ENCODE measurements at places on chromosomes 3 and 15.

GRCh38 chr15:51621155-51621765 is 1.3 kb downstream of the DMXL2 start:
- DNase-seq = no peak

DNA sequence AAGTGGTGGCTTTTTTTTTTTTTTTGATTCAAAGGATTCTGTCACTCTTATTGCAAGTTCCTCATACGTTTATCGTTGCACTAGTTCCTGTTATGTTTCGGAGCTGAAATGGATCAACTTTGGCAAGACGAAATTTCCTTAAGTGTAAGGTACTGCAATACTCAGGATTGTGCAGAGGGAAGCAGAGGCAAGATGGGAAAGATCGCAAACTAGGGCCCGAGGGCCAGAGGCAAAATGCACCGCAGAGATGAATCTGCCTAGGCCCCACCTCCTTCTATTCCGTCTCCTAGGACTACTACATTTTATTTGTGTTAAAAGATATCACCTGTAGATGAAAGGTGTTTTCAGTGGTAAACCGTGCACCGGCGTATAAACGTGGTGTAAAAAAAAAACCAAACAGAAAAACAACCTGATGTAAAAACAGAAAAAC is 331 bp downstream of the RNU6-1 start:
- DNase-seq = no peak

DNA sequence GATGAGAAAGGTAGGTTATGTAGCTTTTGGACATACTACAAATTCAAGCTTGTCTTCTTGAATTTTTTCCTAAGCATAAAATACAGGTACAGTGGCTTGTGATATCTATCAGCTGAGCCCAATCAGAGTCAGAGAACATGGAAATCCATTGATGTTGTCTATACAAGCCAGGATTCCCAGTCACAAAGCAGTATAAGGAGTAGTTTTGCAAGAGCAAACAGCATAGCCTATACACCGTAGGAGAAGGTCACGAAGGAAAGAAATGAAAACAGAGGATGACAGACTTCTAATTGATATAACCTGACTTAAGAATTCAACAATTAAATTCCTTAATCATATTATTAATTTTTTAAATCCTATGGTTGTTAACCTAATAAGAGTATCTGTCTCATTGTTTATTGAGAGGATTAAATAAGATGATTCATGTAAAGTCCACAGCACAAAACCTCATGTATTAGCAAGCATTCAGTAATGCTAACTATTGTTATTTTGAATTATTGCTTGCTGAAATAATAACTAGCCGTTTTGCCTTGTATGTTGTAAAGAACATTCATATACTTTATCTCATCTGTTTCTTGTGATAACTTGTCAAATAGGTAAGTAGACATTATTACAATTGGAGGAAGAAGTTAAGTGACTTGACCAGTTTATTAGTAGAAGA is 276.6 kb upstream of the ZPLD1 start:
- DNase-seq = no peak

GRCh38 chr3:67947808-67948508 is 293.5 kb upstream of the SUCLG2 start:
- no peak for DNase-seq

GRCh38 chr3:5035692-5036391 is 56.6 kb downstream of the BHLHE40 start:
- DNase-seq = no peak

- DNase-seq = no peak
Measured at GRCh38 chr3:49803465-49804140, 542 bp downstream of the INKA1 start.

- DNase-seq = peak; percentile 80
Measured at GRCh38 chr3:66115858-66116654, 77.3 kb upstream of the MAGI1 start.

- DNase-seq = no peak
Measured at GRCh38 chr3:194370753-194371152, 1.2 kb upstream of the LRRC15 start.

DNA sequence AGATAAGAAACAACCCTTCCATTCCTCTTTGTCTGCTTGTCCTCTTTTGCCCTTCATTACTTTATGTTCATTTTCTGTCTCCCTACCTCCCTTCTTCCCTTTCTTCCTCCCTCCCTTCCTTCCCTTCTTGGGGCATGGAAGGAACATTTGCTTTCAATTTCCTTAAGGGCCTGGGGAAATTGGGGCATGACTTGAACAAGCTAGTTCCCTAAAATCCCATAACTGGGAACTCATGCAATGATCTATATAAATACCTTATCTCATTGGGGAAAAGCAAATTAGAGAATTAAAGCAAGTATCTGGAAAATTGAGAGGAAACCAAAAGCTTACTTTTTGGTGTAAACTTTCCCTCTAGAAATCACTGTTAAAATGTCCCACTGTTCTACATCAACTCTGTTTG is 35.7 kb downstream of the BOC start:
- DNase-seq = no peak

DNA sequence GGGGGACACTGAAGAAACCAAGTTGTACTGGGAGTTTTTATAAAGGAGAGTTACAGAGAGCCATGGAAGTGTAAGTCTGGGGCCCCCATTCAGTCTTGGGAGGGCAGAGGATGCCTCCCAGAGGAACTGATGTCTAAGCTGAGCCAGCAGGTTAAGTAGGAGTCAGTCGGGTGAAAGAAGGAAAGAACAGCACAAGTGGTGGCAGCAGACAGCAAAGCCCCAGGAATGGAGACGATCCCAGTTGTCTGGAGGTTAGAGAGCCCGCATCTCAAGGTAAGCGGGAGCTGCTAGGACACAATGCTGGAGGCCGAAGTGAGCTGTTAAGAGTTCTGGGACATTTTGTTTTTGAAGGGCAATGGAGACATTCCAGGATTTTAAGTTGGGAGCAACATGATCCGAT is 88.8 kb downstream of the TAMM41 start:
- no peak for DNase-seq

- no peak for DNase-seq
Measured at GRCh38 chr3:29978036-29978435, 628.4 kb upstream of the TGFBR2 start.

GRCh38 chr15:49235446-49236124 is 65.5 kb downstream of the GALK2 start:
- peak; percentile 86 for DNase-seq

DNA sequence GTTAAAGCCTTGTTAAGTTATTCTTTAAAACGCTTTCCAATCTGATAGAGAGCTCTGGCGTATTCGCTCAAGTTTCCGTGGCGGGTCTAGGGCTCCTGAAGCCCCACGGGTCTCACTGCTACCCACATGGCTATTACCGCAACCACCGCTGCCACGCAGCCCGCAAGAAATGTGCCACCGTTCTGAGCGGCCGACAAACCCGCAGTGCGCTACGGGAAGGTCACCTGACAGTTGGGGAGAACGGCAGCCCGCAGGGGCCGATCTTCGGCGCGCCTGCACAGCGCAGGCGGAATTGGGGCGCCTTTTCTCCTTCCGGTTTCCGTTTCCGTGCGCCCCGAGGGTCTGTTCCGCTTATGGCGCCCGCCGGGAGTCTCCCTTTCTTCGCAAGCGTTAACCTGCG is 76.6 kb upstream of the SNRPN start:
- no peak for DNase-seq

DNA sequence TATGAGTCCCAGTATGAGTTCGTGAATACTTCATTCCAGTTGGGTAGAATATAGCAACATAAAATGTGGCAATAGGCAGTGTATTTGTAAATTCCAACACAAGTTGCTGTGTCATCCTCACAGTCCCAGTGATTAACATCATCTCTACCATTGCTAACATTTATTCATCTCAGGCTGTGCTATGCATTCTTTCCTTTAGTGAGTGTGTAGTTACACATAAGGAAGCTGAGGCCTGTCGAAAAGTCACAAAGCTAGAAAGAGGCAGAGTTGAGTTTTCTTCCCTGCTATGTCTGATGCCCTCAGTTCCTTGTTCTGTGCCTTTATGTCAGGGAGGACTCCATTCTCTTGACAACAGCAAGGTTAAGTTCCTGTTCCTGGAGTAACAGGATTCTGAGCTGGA is 96.4 kb downstream of the FNDC3B start:
- peak; percentile 66 for DNase-seq

- no peak for DNase-seq
Measured at GRCh38 chr3:126983276-126983652, 349 bp downstream of the PLXNA1 start.

GRCh38 chr3:32325201-32325600 is 66.5 kb upstream of the CMTM7 start:
- no peak for DNase-seq

GRCh38 chr3:69144631-69145245 is 22.3 kb upstream of the LMOD3 start:
- DNase-seq = no peak

DNA sequence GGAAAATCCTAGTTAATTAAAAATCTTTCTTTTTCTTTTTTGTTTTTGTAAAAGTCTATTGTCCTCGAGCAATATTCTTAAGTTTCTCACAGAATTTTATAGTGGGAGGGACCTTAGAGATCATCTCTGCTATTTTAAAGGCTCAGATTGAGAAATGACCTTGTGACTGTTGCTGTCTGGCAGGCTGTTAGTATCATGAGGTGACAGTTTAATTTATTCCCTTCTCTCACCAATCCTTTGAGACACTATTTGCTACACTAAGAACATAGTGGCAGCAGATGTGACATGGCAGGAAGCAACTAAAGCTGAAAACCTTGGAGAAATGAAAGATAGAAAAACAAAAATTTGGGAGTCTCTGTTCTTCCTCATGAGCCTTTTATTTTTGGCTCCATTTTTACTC is 24.9 kb downstream of the APPL1 start:
- DNase-seq = no peak

DNA sequence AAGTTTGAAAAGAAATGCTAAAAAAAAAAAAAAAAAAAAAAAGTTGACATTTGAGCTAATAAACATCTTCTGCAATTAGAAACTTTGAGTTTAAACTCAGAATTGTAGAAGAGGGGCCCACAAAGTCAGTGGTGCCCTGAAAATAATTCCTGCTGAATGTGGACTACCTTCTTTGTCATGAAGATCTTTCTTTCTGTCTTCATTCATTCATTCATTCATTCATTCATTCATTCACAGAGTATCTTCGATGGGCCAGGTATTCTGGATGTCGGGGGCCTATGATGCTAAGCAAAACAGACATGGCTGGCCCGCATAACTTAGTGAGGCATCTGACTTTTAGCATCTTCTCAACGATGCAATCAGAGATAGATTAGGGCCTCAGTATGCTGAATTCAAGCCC is 24.6 kb downstream of the ETV5 start:
- DNase-seq = no peak

DNA sequence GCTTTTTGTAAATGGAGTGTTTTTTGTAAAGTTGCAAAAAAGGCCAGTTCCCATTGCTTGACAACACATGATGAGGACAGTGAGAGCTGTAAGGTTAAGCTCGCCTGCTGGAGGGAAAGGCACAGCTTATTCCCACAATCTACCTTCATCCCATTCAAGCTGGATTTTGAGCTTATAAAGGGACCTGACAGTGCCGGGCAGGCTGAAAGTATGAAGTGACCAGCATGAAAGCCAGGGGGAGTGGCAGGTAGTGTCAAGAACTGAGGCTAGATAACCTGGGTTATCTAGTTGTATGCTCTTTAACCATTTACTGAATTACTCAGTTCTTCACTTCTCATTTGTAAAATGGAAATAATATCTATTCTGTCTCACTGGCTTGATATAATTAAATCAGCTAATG is 52.3 kb upstream of the KPNA4 start:
- no peak for DNase-seq

DNA sequence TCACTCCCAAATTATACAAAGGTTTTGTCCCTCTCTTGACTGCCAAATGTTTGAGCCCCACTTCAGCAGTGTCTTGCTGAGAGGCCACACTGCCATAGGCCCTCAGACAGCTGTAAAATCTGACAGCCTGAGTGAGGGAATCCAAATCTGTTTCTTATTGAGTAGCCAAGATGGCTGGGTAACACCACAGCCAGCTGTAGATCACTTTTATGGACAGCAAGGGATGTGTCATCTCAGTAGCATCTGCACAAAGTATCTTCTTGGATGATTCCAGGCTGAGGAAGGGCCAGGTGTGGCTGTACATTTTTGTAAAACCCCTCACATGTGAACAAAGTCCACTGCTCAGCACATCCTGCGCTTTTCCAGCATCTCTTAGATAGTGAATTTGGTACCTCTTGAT is 237.0 kb upstream of the LRTM1 start:
- no peak for DNase-seq

GRCh38 chr15:31296646-31297574 is 29.7 kb upstream of the KLF13 start:
- DNase-seq = no peak

- no peak for DNase-seq
Measured at GRCh38 chr3:149528340-149528650, 53.8 kb downstream of the TM4SF4 start.
